Kidney (tissue), 22 donors: ENCODE measurements at places on chromosomes 6 and 20. TPM values are rescaled to one million over a fixed set of nuclear protein-coding genes. Genes with fewer than 3 reads are reported as not detected.

ANGPT4 gene
- total RNA-seq: 0.57 TPM

ARMC2 gene
- 12.7 TPM for total RNA-seq

C20orf144 gene
- total RNA-seq: 0.16 TPM

- no peak for DNase-seq
These were observed 4.1 kb upstream of the EFHC1 start for GRCh38 chr6:52415917-52416628.

DNA sequence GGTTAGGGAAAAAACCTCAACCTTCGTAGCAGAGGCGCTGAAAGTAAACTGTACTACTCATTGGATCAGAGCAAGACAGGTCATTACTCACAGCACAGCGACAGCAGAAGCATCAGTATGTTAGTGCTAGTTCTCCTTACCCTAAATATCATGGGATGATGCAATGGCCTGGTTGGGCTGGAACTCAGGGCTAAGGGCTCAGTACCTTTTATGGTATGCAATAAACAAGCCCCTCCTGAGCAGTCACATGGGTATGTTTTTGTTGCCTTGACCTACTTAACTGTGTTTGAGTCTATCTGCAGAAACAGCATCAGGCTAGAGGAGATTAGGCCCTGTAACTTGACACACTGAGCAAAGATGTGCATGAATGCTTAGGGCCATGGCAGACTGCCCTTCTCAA is 369.4 kb upstream of the IMPG1 start:
- DNase-seq: no peak

GRCh38 chr6:166313255-166314070 is 5.3 kb upstream of the PRR18 start:
- DNase-seq: peak; percentile 50

DNA sequence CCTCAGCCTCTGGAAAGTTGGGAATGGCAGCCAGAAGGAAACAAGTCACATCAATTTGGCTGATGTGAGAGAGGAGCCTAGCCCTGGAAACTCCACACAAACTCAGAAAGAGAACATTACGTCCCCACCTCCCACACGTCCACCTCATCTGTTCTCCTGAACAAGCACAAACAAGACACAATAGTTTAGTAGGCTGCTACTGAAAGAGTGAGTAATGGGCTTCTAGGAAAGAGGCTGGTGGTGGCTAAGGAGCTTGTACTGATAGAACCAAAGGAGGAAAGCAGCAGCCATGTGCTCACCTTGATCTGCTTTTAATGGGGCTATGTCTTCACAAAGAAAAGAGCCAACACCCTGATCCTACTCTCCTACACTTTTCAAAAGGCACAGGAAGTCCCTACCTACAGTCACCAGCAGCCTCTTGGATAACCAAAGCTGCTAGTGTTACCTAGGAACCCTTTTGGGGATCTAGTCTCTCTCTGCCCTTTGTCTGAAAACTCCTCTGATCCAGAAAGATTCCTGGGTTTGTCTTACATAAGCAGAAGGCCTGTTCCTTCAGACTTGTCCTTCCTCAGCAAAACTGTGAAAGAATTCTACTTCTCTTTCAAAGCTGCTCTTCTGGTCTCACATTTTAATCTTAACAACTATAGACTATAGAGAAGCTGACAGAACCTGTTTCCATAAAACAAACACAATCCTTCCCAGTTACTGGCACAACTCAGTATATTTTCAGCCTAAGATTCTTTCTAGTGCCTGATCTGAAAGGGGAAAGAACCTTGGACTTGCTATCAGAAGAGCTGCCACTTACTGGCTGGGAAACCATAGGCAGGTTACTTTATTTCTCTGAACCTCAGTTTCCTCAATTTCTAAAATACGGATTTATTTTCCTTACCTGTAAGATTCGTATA is 3.1 kb downstream of the PLAGL2 start:
- DNase-seq: no peak

- no peak for DNase-seq
These were observed 246.2 kb downstream of the PACRG start for GRCh38 chr6:162973980-162974379.

DNA sequence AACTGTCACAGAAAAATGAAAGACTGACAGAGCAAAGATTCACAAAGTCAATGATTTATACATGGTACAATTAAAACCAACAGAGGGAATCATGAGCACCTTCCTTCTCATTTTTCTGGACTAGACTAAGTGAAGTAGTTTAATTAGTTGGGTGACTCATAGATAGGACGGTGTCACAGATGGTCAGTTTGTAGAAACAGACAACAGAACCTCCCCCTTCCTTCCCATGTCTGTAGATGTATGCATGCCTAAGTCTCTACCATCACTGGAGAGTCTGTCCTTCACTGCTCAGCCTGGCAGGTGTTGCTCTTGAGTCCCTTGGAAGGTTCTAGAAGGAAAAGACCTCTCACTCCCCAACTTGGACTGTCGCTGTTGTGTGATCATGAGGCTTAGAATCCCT is 75.4 kb upstream of the EEF1E1 start:
- DNase-seq: no peak

DNA sequence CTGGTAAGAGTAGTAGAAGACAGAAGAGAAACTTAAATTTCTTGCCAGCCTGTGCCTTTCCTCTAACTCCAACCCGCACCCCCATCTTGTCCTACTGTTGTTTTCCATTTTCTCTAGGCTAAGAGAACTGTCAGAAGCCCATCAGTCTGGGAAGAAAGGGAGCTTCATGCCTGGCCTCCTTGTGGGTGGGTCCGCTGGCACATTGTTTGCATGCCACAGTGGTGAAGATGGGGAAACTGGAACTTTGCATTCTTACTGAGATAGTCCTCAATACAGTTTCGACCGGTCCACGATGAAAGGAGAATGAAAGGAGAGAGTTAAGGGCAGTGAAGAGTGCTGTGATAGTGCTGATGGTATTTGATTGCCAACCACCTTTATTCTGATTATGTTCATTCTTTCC is 103.1 kb downstream of the TCP11 start:
- DNase-seq: no peak

GRCh38 chr20:15818651-15819071 is 754.6 kb downstream of the KIF16B start:
- DNase-seq: peak; percentile 14

DNA sequence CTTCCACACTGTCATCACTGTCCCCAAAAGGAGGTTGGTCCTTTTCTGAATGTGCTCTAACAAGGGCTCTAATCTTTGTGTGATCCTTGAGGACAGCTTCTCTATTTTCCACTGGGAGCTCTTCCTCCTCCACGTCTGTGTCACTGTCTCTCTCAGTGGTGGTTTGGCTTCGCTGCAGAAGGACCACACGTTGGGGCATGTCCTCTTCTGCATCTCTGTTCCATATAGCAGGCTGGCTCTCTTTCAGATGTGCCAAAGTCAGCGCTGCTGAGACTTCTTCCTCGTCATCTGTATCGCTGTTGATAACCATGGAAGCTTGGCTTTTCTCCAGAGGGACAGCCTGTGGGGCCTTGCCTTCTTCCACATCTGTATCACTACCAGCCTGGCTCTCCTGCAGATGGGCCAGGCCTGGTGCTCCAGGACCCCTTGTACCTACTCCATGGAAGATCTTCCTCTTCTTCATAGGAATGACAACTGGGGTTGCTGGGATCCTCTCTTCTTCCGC is 4.6 kb downstream of the MDC1 start:
- no peak for DNase-seq

- DNase-seq: peak; percentile 79
These were observed 667 bp downstream of the CAP2 start for GRCh38 chr6:17393892-17394631.
